T1000 (cell line): ENCODE measurements at places on chromosomes 12 and 14.

- no peak for DNase-seq
These were observed 272.0 kb downstream of the SSPN start for GRCh38 chr12:26467351-26467750.

- no peak for DNase-seq
These were observed 29.6 kb downstream of the BEGAIN start for GRCh38 chr14:100557658-100558057.

GRCh38 chr12:82555699-82556098, 131.0 kb upstream of the TMTC2 start:
- no peak for DNase-seq

- no peak for DNase-seq
These were observed 600 bp downstream of the PNN start for GRCh38 chr14:39175445-39176262.

DNA sequence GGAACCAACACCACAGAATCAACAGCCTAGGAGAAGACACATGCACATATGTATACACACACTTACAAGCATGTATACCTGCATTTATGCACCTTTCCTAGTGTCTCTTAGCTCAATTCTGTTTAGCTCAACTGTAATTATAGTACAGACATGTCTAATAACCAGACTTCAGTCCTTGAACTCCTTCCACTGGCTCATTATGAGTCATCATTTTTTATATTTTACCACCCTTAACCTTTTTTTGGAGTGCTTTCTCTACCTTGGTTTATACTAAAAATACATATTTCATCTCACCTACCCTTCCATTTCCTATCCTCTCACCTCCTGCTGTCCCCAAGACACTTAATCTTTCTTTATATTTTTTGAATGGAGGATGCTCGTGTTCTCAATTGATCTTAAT, 110.4 kb downstream of the ARID2 start:
- DNase-seq: no peak

DNA sequence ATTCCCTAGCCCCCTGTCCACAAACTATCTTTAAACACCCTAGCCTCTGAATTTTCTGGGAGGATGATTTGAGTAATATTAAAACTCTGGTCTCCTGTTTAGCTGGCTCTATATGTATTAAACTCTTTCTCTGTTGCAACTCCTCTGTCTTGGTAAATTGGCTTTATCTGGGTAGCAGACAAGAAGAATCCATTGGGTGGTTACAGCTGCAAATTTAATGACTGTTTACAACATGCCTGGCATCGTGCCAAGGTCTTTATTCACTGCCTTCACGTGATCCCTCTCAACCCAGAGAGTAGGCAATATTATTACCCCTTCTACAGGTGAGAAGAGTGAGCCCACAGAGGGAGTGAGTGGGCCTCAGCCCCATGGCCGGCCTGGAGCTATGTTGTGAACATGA, 77.8 kb upstream of the MYL2 start:
- DNase-seq: no peak
